ENCODE measurements at places on chromosomes 16 and 17.
A peak's percentile ranks its signal among the peaks of the same experiment; 100 is the strongest.

GRCh38 chr17:689556-690275 is 24.9 kb downstream of the VPS53 start:
- no peak overlapping the region for H3K27ac ChIP-seq
- peaks cover 24% of the 10 kb centered on the region for H3K36me3 ChIP-seq
- no peak overlapping the region for H3K4me3 ChIP-seq
- DNase-seq, result no peak
- H3K27me3 ChIP-seq, result no peaks in the 10 kb centered on the region

- peak within 1 kb of the TSS; percentile 6 for H3K4me3 ChIP-seq
- peaks cover 99% of the 10 kb centered on the region for H3K27me3 ChIP-seq
- peaks cover 30% of the 10 kb centered on the region for H3K4me1 ChIP-seq
- no peaks in the 10 kb centered on the region for H3K36me3 ChIP-seq
These were observed at the start of gene NPTX1 for GRCh38 chr17:80475910-80476876. TSS of gene NPTX1 (minus strand) at chr17:80476607. CDS start at chr17:80476446, 161 bp downstream.

DNA sequence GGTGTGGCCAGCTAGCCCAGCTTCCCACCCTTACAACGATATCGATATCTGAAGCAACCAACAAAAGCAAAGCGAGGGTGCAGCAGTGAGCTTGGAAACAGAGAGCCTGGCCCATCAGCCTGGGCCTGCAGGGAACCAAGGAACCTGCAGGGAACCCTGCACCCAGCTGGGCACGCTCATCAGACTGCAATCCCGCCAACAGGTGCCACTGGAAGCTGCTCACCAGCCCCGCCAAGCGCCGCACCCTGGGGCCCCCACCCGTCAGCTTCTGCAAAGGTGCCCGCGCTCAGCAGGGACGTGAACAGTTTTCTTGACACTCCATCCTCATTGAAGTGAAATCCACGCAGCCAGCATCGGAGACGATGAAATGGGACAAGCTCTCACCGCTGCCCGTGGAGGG is 250.7 kb downstream of the RBFOX3 start:
- H3K27me3 ChIP-seq, result no peaks in the 10 kb centered on the region
- no peak overlapping the region for H3K27ac ChIP-seq
- H3K36me3 ChIP-seq, result no peaks in the 10 kb centered on the region
- no peaks in the 10 kb centered on the region for H3K4me1 ChIP-seq
- no peak overlapping the region for H3K4me3 ChIP-seq

DNA sequence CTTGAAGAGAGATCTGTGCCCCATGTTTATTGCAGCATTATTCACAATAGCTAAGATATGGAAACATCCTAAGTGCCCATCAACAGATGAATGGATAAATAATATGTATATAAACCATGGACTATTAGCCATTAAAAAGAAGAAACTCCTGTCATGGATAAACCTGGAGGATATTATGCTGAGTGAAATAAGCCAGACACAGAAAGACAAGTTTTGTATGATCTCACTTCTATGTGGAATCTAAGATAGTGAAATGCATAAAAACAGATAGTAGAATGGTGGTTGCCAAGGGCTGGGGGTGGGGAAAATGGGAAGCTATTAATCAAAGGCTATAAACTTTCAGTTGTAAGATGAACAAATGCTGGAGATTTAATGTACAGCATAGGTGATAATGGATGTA is 19.9 kb upstream of the HEATR6 start:
- peaks cover 6% of the 10 kb centered on the region for H3K27me3 ChIP-seq
- H3K4me1 ChIP-seq, result no peaks in the 10 kb centered on the region
- no peaks in the 10 kb centered on the region for H3K36me3 ChIP-seq
- H3K4me3 ChIP-seq, result no peak overlapping the region

- peaks cover 13% of the 10 kb centered on the region for H3K36me3 ChIP-seq
- no peak for DNase-seq
- H3K4me3 ChIP-seq, result no peak overlapping the region
- peaks cover 2% of the 10 kb centered on the region for H3K4me1 ChIP-seq
- no peak overlapping the region for H3K27ac ChIP-seq
These were observed 40.1 kb downstream of the LITAF start for GRCh38 chr16:11546608-11547061.

- no peaks in the 10 kb centered on the region for H3K27me3 ChIP-seq
- no peaks in the 10 kb centered on the region for H3K4me1 ChIP-seq
- H3K36me3 ChIP-seq, result peaks cover 67% of the 10 kb centered on the region
- no peak overlapping the region for H3K27ac ChIP-seq
These were observed 14.7 kb downstream of the HIGD1B start for GRCh38 chr17:44862278-44862914.

DNA sequence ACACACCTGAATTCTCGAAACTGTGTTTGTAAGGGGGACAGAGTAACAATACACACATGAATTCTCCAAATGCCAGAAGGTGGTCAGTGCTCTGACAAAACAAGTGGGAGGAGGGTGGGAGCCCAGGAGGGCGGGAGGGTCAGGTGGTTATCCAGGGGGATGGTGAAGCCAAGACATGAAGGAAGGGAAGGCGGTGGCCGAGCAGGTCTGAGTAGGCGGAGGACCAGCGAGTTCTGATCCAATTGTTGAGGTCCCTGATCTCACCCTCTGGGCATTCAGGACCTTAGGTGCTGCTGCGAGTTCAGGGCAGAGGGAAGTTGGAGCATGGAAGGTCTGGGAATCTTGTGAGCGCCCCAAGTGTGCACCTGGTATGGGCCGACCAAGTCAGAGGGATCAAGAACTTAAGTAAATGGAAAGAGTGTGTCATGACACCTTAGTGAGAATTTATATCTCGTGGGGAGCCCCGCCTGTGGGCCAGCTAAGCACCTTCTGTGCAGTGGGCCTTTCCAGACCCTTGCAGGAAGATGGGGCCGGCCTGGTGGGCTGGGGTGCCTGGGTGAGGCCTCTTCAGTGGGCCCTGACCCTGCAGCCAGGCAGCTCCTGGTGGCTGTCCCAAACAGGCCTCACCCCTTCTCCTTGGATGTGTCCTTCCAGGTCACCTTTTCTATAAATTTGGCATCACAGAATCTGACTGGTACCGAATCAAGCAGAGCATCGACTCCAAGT is 86.1 kb downstream of the NPIPB11 start:
- DNase-seq, result no peak
- H3K27ac ChIP-seq, result no peak overlapping the region
- no peaks in the 10 kb centered on the region for H3K36me3 ChIP-seq
- H3K4me3 ChIP-seq, result no peak overlapping the region
- H3K4me1 ChIP-seq, result peaks cover 38% of the 10 kb centered on the region
